Stimulated activated CD8-positive, alpha-beta memory T cell treated with anti-CD3 and anti-CD28 coated beads, Interleukin-4, amount 100 ng/mL, for 1 hour (primary cell): ENCODE measurements at places on chromosomes 2 and 18.

DNA sequence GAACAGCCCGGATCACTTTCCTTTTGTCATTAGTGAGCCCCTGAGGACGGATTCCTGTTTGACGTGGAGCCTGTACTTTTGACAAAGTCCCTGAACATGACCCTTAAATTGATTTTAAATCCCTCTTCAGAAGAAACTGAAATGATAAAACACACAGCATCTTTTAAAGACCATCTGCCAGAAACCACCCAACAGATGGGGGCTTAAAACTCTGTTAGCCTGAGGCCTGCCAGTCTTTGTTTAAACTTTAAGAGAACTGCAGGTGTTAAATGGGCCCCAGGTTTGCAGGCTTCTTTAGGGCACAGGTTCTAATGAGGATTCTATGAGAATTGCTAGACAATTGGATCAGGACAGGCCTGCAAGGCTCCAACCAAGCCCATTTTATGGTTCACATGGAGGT, 177.9 kb downstream of the ALK start:
- DNase-seq, result no peak

DNA sequence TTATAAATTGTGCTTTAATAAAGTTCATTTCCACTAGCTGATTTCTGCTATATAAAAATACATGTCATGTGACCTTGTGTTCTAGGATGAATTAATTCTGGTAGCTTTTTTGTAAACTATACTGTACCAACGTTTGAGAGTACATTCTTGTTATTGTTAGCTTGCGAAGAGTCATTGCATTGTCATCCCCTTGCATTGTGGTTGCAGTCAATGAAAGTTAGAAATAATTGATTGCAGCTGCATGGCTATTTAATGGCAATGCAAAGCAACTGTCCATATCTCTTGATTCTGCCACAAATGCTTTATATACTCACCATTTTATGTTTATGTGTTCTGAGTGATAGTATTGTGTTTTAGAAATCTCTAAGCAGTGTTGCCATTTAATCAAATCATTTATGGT, 91.6 kb downstream of the ZNF407 start:
- DNase-seq, result no peak

- DNase-seq, result no peak
Observed at GRCh38 chr2:165401285-165401852, 68.1 kb upstream of the CSRNP3 start.

DNA sequence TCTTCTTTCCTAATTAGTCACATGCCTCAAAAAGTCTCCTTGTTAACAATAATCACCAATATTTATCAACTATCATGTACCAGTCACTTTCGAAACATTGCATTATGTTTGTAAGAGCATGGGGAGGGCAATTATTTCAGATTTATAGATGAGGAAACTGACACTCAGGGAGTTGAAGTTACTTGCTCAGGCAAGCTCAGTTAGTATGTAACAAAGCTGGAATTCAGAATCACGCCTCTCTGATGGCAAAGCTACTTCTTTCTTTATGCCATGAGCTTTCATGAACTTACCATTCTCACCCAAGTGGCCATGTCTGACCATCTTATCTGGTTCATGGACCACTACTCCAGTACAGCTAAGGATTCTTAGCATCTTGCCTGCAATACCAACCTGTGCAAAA, 183.4 kb upstream of the TANK start:
- DNase-seq, result no peak

DNA sequence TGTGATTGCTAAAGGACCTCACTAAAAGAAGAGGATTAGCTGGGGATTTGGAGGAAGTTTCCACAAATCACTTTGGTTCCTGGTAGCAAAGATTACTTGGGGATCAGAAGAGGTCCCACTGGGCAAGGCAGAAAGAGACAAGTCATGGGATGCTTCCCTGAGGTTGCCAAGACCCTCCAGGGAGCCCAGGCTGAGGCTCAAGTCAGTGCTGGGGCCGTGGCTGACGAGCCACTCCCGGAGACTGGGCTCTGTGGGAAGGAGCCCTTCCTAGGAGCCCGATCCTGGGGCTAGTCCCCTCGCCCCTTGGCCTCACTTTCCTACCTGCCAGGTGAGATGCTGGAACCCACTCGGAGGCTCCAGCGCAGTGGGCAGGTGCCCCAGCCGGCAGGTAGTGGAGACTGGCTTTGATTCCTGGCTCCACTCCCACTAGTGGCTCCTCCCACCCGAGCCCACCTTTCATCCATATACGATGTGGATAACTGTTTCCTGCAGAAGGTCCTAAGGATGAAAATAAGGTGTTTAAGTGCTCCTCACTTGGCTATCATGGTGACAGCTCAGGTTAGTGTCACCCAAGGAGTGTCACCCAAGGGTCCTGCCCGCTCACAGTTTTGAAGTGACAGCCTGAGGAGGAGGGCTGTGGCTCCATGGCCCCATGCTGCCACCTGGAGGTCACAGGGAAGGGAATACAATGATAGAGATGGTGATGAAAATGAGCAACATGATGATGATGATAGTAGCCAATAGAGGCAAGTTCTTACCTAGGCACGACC, 100.5 kb downstream of the CAPN13 start:
- DNase-seq, result peak; percentile 46

- no peak for DNase-seq
Observed at GRCh38 chr2:202007015-202007982, 26.4 kb upstream of the FZD7 start.

DNA sequence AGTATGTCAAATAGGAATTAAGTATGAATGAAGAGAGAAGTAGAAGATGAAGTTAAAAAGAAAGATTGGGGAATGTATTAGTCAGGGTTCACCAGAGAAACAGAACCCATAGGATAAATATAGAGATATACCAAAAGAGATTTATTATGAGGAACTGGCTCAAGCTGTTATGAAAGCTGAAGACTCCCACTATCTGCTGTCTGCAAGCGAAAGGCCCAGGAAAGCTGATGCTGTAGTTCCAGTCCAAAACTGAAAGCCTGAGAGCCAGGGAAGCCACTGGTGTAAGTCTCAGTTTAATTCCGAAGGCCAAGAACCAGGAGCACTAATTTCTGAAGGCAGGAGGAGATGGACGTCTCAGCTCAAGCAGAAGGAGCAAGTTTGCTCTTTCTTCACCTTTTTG, 200.9 kb upstream of the FN1 start:
- no peak for DNase-seq

DNA sequence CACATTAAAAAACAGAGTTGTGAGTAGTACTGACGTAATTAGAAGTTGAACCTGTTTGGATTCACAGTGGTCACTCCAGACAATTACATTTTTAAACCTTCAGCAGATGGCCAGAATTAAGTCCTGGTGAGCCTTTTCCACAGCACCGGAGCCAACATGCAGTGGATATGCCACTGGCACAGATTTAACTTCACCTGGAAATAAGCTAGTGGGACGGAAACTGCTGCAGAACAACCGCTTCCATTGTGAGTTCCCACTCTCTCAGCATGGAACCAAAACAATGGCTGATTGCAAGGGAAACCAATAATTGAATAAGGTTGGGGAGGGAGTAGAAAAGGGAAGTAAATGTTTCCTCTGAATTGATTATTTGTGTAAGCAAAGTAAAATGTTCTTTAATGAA, 515.1 kb downstream of the STK39 start:
- DNase-seq, result no peak

DNA sequence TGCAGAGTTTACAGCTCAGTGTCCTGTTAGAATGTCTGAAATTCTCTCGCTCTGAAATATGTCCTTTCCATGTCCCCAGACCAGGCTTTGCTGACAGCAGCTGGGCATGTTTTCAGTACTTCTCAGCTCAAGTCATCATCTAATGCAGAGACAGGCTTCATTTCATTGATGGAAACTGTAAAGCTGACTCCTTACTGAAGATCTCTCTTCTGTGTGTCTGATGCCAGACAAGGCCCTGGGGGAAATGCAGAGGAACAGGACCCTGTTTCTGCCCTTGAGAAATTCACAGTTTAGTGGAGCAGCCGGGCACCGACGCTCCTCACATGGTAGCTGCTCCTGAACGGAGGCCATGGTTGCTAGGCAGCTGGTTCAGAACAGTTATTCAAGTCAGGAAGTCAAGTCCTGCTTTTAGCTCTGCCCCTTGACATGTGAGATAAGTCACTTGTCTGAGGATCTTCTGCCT, 24.6 kb upstream of the FZD7 start:
- no peak for DNase-seq

GRCh38 chr18:57942493-57942892, 101.5 kb upstream of the NEDD4L start:
- no peak for DNase-seq

GRCh38 chr2:216408426-216409290, 3.6 kb upstream of the SMARCAL1 start:
- DNase-seq, result no peak

GRCh38 chr2:191892391-191892790, 45.5 kb upstream of the CAVIN2 start:
- DNase-seq, result no peak

DNA sequence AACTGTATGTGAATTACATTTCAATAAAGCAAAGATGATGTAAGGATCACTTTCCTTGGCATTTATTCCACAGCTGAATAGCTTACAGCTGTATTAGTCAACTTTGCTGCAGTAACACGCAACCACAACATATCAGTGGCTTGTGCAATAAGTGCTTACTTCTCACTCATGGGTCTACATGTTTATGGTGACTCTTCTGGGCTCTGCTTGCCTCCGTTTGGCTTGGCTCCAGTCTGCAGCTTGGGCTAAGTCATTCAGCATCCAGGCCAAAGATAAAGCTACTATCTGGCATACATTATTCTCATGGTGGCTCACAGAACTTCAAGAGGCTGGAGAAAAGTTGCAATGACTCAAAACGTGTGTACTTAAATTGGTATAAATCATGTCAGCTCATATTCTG, 355.0 kb downstream of the RNF144A start:
- DNase-seq, result no peak

DNA sequence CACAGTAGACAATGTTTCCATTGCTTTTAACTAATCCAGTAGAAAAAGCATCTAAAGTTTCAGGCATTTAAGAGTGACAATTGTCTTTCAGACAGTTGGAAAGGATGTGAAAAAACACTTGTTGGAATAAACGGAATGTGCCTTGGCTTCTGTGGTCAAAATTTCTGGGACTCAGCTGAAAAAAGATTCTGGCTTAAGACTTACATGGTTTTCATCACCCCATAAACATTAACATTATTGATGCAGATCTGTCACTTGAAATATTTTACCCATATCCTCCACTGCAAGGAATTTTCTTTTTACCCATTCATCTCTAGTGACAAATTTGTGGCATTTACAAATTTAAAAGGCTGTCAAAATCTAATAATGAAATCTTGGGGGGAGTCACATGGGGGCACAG, 166.0 kb downstream of the SRBD1 start:
- no peak for DNase-seq

DNA sequence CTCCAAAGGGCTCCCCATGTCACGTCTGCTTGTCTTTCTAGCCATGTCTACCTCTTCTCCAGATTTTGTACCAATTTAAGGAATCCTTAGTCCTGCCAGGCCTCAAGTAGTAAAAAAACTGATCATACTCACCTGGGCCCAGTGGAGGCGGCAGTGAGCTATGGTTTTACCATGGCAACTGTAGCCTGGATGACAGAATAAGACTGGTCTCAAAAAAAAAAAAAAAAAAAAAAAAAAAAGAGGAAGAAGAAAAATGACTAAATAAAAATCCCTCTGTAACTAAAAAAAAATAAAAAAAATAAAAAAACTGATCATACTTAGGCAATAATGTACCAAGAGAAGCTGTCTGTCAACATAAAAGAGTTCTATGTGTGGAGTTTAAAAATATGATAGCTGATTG, 221.6 kb downstream of the NR4A2 start:
- no peak for DNase-seq

GRCh38 chr2:85888020-85888683, 638 bp downstream of the ST3GAL5 start:
- DNase-seq, result no peak

DNA sequence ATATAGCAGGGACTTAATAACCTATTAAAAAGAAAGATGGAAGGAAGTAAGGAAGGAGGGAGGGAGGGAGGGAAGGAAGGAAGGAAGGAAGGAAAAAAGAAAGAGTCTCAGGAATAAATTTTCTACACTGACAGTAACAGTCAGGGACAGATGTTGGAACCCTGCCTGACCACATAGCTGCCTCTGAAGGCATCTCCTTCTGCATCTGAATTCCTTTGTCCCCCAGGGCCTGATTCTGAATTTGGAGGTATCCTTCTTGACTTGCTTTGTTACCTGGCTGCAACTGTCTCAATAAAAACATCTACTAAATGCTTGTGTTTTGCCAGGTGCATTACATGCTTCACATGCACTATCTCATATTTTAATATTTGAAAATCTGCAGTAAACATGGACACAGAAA, 17.4 kb upstream of the LRATD1 start:
- DNase-seq, result no peak

DNA sequence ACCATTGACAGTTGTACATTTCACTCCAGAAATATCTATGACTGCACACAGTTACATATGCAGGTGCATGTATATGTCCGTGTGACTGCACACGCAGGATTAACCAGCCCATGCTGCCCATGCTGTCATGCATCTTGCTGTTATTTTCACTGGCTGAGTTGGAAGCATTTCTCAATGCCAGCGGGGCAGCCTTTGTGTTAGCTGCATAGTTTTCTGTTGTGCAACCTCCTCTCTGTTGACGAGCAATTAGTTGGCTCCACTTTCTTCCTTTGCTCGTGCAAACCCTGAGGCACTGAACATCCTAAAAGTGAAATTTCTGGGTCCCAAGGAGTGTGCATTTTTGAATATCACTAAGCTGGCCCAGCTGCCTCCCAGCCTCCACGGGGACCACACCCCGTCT, 133.4 kb upstream of the GLI2 start:
- no peak for DNase-seq

GRCh38 chr2:140882671-140883620, 1247.9 kb downstream of the LRP1B start:
- no peak for DNase-seq

DNA sequence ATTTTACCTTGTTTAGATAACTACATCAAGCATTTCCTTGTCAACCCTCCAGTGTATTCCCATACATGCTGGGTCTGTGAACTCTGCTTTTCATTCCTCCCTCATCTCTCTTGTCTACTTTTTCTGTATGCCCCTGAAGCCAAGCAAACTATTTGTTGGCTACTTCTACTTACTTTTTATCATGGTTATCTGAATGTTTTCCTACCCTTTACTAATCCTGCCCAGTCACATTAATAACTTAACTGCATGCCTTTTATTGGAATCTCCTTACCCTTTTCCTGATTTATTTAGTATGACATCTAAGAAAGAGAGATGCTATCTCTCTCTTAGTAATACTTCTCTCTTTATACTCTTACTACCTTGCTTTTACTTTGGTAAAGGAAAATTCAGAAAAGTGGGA, 17.0 kb downstream of the DCAF17 start:
- DNase-seq, result no peak

DNA sequence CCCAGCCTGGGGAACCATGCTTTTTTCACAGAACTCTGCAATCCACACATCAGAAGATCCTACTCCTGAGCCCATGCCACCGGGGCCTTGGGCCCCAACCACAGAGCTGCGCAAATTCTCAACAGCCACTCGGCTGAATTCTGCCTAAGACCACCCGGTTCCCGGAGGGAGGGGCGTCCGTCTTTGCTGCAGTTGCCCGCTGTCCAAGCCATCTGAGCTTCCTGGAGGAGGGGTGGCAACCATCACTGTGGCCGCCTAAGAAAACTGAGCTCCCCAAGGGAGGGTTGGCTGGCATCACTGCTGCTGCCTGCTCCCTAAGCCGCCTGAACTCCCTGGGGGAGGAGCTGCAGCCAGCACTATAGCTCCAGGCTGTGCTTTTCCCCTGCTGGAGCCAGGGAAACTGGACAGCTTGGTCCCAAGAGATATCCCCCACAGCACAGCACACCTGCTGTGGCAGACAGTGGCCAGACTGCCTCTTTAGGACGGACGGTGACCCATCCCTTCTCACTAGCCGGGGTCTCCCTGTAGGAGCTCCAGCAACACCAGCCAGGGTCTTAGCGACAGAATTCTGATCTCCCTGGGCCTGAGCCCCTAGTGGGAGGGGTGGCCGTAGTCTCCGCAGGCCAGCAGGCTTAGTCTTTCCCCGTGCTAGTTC, 1411.6 kb upstream of the CDH2 start:
- no peak for DNase-seq
